ENCODE measurements at places on chromosomes 6 and 20. TPM values are rescaled to one million over a fixed set of nuclear protein-coding genes. Genes with fewer than 3 reads are reported as not detected.

TGM3 gene
- 0.09 TPM for total RNA-seq

XKR7 gene
- total RNA-seq, result 0.10 TPM

SUMO4 gene
- 2.7 TPM for total RNA-seq

COMMD7 gene
- total RNA-seq, result 37.0 TPM

TREM1 gene
- total RNA-seq, result not detected

UST gene
- 2.1 TPM for total RNA-seq

MUC22 gene
- total RNA-seq, result not detected

ZNF76 gene
- 33.2 TPM for total RNA-seq

GRCh38 chr20:58129721-58130151 is 98.7 kb downstream of the ANKRD60 start:
- no peak for DNase-seq

GRCh38 chr6:1972962-1973361 is 272.4 kb downstream of the GMDS start:
- DNase-seq, result no peak

- DNase-seq, result no peak
Measured at GRCh38 chr6:41492261-41492891, 53.8 kb upstream of the FOXP4 start.

- no peak for DNase-seq
Measured at GRCh38 chr6:45896783-45897441, 118.7 kb downstream of the CLIC5 start.

DNA sequence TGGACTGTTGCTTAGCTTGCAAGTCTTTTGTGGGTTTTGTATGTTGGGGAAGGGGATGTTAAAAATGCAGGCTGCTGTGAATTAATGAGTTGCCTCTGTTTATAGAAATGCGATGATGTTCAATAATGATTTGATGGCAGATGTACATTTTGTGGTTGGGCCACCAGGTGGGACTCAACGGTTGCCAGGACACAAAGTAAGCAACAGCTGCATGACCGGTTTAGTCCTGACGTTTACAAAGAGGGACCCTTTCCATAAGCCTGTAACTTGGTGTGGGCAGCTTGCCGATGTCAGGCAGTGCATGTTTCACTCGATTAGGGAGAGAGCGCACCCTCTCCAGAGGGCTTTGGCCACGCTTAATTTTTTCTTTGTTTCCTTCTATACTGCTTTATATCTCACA is 1.3 kb downstream of the BTBD3 start:
- DNase-seq, result peak; percentile 22

GRCh38 chr6:50952092-50952907 is 133.6 kb downstream of the TFAP2B start:
- no peak for DNase-seq

- DNase-seq, result no peak
Measured at GRCh38 chr20:58877976-58878360, 25.5 kb downstream of the GNAS start.

DNA sequence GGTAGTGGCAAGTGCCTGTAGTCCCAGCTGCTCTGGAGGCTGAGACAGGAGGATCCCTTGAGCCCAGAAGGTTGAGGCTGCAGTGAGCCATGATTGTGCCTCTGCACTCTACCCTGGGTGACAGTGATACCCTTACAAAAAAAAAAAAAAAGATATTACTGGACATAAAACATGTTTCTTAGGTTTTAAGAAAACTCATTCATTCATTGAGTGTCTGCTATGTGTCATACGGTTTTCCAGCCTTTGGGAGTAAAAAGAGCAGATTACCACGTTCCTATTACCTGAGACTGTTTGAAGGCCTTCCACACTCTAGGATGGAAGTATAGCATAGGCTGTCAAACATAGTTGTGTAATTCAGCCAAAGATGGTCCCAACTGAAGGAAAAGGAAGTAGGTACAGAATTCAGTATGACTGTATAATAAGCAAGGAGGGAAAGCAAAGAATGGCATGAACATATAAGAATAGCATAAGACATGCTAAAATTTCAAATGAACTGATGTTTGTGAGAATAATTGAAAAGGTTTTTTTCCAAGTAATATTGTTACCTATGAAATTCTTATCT is 22.0 kb downstream of the STXBP5 start:
- no peak for DNase-seq

DNA sequence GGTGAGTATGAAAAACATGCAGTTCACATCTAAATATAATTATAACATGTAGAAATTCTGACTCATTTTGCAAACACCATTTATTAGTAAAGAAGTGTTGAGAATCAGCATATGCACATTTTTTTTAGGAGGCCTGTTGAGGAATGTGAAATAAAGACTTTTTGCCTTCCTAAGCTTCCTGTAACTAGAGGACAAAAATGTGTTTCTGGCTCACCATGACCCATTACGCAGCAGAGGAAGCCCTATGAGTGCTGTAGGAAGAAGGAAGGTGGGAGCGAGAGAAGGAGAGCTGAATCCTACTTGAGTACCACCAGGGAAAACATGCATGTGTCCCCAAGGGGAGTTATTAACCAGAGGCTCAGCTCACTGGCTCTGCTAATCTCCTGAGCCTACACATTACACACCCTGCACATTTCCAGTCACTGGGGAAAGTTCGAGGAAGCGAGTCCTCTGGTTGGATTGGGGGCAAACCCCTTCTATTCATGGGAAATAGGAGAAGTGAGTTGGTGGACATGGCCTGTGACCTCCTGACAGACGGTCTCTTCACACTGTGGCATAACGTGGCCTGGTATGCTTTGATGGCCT is 540.5 kb upstream of the JAG1 start:
- DNase-seq, result no peak

GRCh38 chr6:71419217-71420094 is 130.8 kb downstream of the OGFRL1 start:
- DNase-seq, result no peak

DNA sequence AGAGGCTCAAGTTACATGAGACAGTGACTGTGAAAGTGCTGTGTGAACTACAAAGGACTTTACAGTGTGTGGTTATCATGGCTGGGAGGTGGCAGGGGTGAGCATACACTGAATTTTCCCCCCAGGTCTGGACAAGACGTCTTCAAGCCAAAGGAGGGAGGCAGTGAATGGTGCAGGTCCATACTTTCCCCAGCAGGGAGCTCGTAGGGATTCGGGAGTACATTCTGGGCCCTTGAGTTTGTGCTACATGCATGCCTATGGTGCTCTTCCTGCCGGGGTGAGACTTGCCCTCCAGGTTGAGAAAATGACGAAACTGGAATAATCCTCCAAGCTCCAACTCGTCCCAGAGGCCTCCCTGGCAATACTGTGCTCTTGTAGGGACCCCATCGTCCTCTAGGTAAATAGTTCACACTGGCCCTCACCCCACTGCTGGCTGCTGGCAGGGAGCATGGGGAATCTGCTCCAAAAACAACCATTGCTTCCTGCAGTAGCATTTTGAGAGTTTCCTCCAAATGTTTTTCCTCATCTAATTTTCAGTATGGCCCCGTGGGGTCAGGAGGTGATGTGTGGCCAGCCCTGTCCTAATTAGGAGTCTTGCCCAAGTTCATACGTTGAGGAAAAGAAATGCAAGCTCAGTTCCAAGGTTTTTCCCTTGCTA is 57.6 kb downstream of the ZNF831 start:
- no peak for DNase-seq

DNA sequence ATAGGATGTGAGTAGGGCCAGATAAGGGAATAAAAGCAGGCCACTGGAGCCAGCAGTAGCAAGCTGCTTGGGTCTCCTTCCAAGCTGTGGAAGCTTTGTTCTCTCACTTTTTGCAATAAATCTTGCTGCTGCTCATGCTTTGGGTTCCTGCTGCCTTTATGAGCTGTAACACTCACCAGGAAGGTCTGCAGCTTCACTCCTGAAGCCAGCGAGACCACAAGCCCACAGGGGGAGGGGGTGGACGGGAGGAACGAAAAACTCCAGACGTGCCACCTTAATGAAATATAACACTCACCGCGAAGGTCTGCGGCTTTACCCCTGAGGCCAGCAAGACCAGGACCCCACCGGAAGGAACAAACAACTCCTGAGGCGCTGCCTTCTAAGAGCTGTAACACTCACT is 1324.4 kb upstream of the EYS start:
- no peak for DNase-seq

DNA sequence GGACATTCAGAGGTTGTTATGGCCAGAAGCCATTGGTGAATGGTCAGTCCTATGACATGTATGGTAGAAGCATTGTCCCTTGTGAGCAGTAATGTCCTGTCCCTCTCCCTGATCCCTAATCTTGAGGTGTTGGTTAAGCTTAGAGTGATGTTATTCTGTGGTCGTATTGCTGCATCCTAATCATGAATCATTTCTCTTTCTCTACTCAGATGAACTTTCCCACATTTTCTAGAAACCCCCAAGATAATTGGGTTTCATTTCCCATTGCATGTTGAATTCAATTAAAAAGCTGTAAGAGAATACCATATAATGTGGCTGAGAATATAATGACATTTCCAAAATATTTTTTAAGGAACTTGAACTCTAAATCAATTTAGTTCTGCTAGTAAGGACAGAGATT is 175.1 kb downstream of the PLCB4 start:
- DNase-seq, result no peak

DNA sequence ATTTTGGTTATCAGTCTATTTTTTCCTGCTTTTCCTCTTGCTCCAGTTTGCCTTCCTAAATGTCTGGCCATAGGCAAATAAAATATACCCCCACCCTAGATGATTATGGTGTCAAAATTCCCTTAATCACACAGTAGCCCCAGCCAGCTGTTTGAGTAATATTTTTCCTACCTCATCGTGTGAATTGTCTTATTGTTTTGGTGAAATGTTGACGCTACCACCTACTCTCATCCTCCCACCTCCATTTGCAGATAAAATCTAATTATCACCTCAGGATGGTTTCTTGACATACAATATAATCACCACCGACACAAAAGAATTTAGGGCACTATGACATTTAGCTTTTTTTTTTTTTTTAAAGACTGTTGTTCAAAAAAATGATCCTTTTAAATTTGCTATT is 44.1 kb upstream of the FUCA2 start:
- no peak for DNase-seq

GRCh38 chr6:36546308-36546919 is 865 bp downstream of the STK38 start:
- DNase-seq, result no peak

DNA sequence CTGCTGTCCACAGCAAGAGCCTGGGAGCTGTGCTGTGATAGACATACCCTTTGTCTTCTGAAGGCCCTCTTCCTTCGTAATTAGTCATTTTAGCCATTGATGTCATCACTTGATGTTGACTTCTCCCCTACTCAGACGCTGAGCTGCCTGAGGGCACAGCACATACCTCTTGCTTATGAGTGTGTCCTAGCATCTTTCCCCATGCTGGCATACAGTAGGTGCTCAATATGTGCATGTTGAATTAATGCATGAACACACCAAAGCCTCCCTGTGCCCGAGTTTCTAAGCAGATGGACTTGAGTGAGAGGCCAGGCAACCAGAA is 35.8 kb upstream of the FAM83D start:
- DNase-seq, result no peak

All from mucosa of descending colon (tissue), 3 donors.